ENCODE measurements at places on chromosomes 12 and 14. TPM values are rescaled to one million over a fixed set of nuclear protein-coding genes. Genes with fewer than 3 reads are reported as not detected.

DNA sequence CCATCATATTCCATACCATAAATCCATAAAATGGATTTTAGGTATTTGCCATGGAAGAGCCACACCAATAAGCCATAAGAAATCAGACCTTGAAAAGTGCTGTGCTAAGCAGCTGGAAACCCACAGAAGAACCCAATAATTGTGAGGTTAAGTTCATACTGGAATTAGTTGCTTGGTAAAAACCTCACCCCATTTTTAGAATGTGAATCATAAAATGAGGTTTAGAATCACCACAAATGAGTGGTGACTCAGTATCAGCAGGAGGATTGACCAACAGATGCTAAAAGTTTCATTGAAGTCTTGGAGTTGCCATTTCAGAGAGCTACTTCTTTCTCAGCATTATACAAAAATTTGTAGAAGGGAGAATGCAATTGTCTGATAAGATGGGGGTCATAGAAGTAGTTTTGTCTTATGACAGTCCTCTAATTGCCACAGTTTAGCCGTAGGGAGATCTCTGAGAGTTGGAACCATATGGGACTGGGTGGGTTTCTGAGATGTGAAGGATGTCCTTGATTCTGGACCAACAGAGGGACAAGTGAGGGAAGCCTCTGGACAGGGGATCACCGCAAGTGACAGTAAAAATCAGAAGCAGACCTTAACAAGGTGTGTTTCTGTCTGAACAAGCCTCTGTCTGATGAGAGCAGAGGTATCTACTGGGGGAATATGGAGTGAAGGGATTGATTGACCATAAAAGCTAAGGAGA is 1.4 kb upstream of the STON2 start:
- no peak overlapping the region for H3K4me3 ChIP-seq
- no peaks in the 10 kb centered on the region for H3K27me3 ChIP-seq
- no peaks in the 10 kb centered on the region for H3K36me3 ChIP-seq
- no peak for DNase-seq

DNA sequence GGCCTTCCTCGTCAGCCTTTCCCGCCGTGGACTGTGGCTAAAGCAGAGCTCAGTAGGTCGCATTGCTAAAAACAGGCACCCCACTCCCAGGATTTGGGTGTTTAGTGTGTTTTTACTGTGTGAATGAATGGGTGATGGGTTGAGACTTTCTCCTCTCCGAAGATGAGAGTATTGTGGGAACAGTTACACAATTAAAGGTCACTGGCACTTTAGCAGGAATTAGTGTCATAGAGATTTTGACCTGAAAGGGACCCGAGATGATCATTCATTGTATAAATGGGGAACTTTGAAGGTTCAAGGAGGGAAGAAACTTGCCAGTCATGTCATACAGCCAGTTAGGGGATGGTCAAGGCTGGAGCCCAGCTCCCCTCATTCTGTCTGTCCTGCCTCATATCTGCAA is 56.9 kb downstream of the TSPAN9 start:
- no peaks in the 10 kb centered on the region for H3K36me3 ChIP-seq
- H3K27ac ChIP-seq, result no peak overlapping the region
- H3K4me1 ChIP-seq, result peaks cover 35% of the 10 kb centered on the region
- no peak for DNase-seq
- no peaks in the 10 kb centered on the region for H3K27me3 ChIP-seq

- no peak overlapping the region for H3K27ac ChIP-seq
- no peaks in the 10 kb centered on the region for H3K36me3 ChIP-seq
- no peak for DNase-seq
- H3K27me3 ChIP-seq, result peaks cover 9% of the 10 kb centered on the region
These were observed 7.0 kb downstream of the TMEM179 start for GRCh38 chr14:104597576-104597975.

GARIN6 gene
- total RNA-seq, result not detected

DNA sequence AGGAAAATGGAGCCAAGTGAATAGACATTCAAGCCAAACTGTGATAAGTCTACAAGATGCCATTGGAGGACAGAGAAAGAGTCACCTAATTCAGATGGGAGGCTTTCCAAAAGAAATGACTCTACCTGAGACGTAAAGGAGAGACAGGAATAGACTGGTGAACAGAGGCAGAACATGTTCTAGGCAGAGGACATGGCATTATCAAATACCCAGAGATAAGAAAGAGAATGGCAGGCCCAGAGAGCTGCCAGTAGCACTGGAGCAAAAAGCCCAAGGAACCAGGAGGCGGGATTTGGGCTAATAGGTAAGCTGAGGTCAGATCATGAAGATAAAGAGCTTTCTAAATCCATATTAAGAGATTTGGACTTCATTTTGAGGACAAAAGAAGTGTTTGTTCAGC is 207.1 kb downstream of the AKAP6 start:
- H3K4me1 ChIP-seq, result peaks cover 16% of the 10 kb centered on the region
- peaks cover 32% of the 10 kb centered on the region for H3K36me3 ChIP-seq
- peak overlapping the region; percentile 47 for H3K27ac ChIP-seq
- no peak overlapping the region for H3K4me3 ChIP-seq
- no peak for DNase-seq
